CD4-positive, alpha-beta T cell treated with Interleukin-1 beta for 1 hour (primary cell): ENCODE measurements at places on chromosomes 5 and 9.

DNA sequence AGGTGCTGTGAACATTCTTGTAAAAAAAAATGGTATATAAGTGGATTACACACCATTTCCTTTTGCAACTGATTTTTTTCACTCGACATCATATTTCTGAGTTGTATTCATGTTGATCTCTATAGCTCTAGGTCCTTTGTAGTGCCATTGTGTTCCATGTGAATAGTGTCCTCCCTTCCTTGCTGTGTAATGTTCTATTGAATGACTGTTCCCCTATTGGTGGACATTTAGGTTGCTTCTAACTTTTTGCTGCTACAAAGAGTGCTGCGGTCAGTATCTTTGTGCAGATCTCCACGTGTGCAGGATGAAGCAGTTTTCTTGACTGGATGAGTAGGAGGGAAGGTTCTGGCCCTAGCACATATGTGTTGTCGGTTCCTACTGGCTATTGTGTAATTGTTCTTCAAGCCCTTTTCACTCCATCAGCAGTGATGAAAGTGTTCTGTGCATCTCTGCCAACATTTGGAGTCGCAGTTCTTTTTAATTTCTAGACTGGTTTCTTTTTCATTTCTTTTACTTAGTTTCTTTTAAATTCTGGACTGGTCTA, 20.2 kb downstream of the DAB2IP start:
- no peak for DNase-seq

DNA sequence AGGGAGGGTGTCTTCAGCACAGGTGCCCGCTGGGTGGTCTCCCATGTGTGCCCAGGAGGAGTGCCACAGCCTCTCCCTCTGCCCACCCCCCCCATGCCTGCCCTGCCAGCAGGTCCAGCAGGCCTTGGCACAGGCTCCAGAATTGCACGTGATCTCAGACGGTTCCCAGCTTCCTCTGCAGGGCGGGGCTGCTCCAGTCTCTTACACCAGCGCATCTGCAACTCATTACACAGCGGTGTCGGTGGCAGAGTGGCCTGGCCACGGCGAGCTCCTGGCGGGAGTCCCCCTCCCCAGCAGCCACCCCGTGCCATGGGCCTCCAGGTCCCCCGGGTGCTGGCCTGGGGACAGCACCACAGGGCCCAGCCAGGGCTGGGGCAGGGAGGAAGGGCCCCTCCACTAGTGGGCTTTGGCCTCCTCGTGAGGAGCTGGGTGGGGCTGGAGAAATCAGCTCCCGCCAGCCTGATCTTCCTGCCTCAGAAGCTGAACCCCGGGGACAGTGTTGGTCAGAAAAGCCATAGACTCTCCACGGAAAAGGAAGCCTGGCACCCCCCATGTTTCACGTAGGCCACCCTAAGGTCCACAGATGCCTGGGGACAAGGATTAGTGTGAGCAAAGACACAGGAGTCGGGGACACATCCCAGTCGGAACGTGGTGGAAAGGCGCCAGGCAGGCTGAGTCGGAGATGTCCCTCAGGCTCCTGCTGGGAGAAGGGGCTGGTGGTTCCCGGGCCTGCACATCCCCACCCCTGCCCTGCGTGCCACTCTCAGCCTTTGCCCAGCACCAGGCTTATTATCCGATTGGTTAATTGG, 40.2 kb downstream of the RXRA start:
- no peak for DNase-seq

DNA sequence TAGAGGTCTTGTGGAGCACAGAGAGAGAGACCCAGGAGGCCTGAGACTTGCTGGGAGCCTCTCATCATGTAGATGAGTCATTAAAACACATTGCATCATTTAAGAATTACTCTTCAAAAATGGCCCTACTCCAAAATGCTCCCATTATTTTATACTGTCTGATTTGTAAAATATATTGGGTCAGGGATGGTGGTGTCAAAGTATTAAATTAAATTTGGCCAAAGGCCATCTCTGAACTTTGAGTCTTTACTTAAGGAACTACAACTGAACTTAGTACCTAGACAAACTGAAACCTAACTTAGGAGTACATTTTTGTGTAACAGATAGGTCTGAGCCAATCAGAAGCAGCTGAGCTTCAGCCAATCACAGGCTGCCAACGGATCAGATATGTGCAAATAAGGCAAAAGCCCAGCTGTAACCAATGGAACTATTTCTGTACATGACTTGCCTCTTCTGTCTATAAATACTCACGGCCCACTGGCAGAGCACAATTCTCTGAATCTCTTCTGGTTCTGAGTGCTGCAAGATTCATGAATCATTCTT, 657.2 kb downstream of the TLE1 start:
- DNase-seq: no peak

GRCh38 chr9:69093471-69094103, 58.0 kb downstream of the FXN start:
- DNase-seq: no peak

GRCh38 chr5:105754056-105754455, 1916.7 kb downstream of the EFNA5 start:
- no peak for DNase-seq

DNA sequence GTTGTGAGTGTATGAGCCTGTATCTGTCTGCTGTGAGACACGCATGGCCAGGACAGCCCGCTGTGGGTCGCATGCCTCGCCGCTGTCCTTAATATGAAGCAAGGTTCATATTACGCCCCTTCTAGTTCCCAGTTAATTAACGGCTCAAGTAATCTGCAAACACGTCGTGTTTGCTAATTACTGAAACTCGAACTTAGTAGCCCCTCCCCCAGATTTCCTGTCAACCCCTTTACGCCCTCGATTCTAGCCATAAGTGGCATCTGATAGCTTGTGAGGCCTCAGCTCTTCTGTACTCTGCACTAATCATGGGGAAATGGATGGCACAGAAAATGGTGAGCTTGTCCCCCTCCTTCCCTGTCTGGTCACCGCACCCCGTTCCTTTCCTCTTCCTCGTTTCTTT, 116.9 kb upstream of the OTULINL start:
- no peak for DNase-seq

DNA sequence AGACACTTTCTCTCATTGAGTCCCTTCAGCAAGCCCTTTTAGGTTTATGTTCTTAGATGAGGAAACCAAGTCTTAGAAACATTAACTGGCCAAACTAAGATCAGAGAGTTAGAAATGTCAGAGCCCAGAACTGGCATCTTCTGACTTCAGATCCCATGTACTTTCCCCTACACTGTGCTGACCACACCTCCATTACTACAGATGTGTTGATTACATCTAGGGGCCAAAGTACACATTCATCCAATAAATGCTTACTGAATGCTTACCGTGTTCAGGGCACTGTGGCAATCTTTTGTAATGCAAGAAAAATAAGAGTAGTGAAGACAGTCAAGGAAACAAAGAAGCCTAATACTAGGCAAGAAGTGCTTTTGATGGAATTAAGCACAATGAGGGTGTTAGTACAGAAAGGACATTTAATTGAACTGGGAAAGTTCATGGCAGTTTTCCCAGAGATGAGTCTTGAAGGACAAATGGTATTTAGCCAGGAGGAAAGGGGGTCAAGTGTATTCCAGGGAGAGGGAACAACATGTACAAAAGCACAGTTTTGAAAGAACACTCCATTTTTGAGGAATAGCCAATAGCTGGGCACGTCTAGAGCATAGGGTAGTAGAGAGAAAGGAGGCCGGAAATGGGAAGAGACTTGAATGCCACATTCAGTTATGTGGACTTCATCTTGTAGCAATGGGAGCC, 89.7 kb upstream of the CDKN2B start:
- no peak for DNase-seq

DNA sequence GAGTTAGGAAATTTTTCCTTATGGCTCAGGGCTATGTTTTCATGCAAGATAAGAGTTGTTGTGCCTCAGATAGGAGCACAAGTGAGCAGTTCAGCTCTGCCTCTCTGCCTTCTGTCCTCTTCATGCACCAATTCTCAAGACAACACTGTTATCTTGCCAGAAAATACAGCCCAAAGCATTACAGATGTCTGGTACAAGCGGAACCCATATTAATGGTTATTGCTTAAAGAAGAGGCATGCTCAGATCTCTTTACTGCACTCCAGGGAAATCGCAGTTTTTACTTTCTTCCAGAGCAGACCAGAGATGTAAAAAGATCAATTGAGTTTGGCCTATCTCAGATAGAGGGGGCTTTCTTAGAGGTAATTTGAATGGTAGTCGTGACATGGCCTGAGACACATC, 361.6 kb upstream of the WWC1 start:
- no peak for DNase-seq

- no peak for DNase-seq
Observed at GRCh38 chr5:114988096-114988495, 181.6 kb downstream of the TRIM36 start.

GRCh38 chr5:114192108-114192507, 169.8 kb upstream of the KCNN2 start:
- no peak for DNase-seq

DNA sequence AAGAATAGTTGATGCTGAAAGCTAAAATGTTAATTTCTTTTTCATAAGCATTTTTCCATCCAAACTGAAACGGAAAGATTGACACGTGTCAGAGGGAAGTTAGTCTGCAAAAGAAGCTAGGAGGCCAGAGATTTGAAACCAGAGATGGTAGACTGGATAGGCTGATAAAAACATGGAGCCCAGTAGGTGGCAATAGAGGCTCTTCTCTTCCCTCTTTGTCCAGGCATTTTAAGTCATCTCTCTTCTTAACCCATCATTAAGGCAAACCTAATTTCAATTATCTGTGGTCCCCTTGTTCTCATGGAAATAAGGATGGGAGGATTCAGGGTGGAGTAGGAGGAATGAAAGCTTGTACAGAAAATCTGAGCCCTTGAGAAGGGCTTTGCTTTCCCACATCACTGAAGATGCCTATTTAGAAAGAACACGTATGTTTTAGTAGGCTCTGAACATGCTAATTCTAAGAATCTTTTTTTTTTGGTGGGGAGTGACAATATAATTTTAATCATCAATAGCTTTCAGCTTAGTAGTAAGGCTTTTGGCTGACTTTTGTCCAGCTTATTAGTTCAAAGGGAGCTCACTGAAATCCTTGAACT, 66.6 kb downstream of the ZNF474 start:
- no peak for DNase-seq

DNA sequence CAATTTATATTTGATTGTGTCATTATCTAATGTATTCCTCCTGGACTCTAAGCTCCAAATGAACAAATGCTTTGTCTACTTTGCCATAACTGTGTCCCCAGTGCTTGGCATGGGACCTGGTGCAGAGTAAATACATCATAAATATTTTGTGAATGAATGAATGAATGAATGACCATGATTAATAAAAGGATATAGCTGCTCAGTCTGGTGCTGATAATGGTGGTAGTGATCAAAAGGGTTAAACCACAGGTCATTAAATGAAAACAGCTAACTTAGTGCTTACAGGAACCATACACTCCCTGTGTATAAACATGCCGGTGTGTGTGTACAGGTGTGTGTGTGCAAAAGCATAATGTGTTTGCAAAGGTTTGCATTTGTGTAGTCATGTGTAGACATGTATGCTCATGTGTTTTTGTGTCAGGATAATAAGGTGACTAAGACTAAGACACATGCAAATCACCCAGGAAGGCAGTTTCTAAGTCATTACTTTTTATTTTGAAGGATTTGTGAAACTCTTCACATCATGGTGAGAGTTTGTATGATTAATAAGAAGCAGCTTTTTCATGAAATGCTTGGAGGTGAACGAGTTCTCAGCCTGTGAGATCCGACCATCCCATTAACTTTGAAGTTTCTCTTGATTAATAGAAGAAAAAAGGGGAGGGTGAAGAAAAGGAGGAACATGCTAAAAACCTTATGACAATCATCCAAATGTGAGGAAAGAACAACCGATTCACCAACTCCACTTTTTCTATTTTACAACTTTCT, 24.6 kb downstream of the SPARC start:
- no peak for DNase-seq

DNA sequence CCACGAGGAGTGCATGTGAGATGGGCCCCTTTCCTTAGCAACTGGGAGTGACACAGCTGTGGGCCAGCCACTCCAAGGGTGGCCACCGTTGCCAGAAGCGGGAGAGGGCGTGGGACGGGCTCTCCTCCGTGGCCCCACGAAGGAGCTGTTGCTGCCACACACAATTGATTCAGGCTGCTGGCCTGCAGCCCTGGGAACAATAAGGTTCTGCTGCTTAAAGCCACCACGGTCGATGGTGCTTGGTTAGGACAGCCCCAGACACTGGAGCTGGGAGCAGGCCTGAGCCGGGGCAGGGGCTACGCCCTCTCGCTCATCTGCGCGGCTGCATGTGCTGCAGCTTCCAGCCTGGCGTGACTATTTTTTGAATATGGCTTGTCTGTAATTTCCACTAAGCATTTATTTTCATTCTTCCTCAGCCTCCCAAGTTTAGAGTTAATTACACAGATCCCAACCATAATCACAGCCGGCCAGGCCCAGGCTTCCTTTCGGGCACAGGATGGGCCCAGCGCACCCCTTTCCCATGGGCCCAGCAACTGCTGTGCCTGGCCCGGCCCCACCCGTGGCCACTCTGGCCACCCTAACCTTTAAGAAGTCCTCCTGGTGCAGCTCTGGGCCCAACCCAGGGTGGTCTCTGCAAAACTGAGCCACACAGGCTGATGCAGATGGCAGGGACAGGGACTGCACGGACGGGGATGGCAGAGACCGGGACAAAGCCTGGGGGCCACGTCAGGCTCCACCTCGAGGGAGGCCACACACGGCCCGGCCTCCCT, 49.7 kb downstream of the VAV2 start:
- DNase-seq: no peak

DNA sequence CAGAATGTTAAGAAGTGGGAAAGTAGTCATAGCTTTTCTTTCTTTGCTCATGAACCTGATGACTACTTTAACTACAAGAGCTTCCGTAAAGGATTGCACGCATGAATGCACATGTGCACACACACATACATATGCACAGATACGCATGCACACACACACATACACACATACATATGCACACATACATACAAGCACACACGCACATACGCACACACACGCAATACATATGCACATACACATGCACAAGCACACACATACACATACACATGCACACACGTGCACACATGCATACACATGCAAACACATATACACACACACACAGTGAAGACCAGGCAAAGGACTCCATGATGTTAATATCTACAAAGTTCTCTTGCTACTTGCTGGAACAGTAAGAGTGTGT, 22.9 kb downstream of the LSM11 start:
- DNase-seq: no peak

- no peak for DNase-seq
Observed at GRCh38 chr9:26502311-26502710, 390.3 kb downstream of the CAAP1 start.

DNA sequence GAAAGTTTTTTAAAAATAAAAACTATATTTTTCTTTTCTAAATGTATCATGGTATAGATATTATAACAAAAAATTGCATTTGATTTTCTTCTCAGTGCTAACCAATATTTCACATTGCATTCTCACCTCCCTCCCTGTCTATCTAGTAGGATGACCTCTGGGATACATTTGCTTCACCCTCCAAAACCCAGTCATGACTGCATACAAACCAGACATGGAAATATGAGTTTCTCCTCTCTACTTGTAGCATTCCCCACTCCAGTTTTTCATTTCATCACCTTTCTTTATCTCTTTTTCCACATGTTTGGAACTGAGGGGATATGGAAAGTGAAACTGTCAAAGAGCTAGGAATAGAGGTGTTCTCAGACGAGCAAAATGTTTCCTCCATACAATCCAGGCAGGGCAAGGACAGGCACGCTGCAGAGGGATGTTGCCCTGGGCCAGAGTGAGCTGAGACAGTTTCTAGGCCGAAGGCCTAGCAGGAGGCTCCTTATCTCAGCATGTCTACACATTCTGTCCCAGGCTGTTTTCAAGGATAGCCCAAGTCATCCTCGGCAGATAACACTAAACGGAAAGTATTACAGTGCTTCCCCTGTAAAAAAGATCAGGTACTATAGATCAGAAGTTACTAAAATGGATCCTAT, 46.7 kb downstream of the MEF2C start:
- DNase-seq: no peak
